Iris pigment epithelial cell (primary cell): ENCODE measurements at places on chromosomes 11 and 22.

- no peak for DNase-seq
Measured at GRCh38 chr22:38461057-38461413, 6.0 kb upstream of the KCNJ4 start.

DNA sequence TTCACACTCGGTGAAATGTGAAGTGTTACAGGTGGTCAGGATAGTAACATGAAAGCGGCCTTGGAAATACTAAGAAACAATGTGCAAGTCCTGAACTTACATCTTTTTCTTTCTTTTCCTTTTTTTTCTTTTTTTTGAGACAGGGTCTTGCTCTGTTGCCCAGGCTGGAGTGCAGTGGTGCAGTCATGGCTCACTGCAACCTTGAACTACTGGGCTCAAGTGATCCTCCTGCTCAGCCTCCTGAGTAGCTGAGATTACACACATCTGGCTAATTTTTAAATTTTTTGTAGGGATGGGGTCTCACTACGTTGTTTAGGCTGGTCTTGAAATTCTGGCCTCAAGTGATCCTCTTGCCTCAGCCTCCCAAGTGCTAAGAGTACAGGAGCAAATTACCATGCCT lies 252.6 kb downstream of the SWAP70 start:
- no peak for DNase-seq

- DNase-seq, result peak; percentile 24
Measured at GRCh38 chr22:27241430-27242321, 559.9 kb downstream of the MN1 start.

- peak; percentile 10 for DNase-seq
Measured at GRCh38 chr11:22832315-22833015, 2.9 kb upstream of the SVIP start.
